RCC 7860 (cell line): ENCODE measurements at places on chromosomes 1 and 21.

GRCh38 chr1:185917646-185918045, 183.5 kb downstream of the HMCN1 start:
- DNase-seq, result no peak

GRCh38 chr1:91798740-91799139, 87.2 kb downstream of the TGFBR3 start:
- no peak for DNase-seq

DNA sequence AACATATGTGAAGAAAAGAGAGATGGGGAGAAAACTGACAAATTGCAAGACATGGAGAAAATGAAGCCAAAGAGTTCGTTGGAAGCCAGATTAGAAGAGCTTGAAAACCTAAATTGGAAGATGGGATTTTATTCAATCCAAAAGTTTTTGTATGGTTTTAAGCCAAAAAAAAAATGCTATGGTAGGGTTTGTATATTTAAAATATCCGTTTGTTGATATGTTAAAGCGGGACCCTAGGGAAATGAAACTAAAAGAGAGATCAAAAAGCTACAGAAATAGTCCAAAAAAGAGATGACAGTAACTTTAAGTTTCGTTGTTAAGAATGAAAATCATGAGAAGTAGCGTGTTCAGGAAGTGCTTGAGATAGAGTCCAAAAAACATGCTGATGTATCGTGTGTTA, 617.7 kb upstream of the ADGRL2 start:
- DNase-seq, result no peak

GRCh38 chr21:33396951-33397350, 6.3 kb upstream of the IFNGR2 start:
- no peak for DNase-seq

DNA sequence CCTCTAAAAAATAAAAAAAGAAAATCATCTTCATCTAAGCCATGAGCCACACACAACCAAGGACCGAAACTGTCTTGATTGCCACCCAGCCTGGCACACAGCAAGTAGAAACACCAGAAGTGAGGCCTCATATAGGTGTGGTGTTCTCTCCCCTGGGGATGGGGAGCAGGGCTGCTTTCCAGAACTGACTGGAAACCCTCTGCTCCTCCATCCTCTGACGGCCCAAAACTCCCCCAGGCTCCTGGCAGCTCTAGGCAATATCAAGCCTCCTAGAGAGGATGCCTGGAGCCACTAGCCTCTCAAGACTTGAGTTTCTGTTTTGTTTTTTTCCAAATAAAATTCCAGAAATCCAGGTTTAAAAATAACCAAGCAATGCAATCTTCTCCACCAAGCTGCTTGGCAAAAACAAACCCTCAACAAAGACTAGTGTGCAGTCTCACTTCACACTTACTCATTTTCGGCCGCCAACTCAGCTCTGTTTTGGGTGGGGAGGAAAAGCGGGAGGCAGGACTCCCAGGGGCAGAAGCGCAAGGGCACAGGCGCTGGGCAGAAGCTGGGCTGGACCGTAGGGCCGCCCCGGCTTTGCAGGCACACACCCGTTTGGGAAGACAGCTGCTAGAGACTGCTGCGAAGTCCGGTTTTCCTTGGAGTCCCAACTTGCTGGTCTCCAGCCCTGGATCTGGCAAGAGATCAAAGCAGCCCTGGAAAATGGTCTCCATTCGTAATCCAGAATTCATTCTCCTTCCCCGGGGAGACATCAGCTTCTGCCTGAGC, 78.2 kb upstream of the CAPZB start:
- DNase-seq, result no peak
